CD4-positive, alpha-beta T cell treated with Interleukin-17A for 1 hour (primary cell): ENCODE measurements at places on chromosomes 12 and 14.

DNA sequence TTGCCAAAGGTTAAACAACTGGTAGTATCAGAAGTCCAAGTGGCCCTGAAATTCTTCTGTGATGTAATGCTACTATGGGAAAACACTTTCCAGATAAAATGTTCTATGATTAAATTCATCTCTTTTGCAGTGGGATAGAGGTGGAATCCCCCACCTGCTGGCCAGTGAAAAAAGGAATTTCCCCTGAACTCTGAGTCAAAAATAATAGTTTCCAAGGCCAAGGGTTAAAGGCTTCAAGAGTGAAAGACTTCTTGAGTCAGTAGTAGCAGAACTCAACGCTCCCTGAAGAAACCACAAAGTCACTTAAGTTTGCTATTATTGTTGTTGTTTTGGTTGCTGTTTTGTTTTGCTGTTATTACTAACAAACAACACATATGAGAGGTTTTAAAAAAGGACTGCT lies 330.8 kb downstream of the SOX5 start:
- no peak for DNase-seq

DNA sequence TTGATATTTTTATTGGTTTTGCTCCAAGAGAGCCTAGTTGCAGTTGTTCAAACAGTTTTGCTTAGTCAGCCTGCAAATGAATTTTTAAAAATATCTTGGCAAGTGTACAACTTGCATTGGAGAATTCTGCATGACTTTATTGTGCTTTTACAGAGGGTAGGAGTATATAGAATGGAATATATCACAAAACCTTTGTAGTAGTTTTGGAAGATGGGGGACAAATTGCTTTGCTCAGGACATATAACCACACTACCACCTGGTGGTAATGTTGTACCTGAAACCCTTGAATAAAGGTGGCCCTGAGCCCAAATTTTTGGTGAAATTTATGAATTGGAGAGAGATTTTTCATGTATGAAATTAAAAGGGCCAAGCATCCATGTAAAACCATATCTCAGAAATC lies 645.2 kb downstream of the MED13L start:
- no peak for DNase-seq

GRCh38 chr14:75196064-75196463 lies 19.7 kb upstream of the TMED10 start:
- no peak for DNase-seq

- no peak for DNase-seq
Measured at GRCh38 chr12:42689699-42690098, 100.2 kb upstream of the PRICKLE1 start.

- no peak for DNase-seq
Measured at GRCh38 chr12:64667793-64668192, 57.5 kb downstream of the RASSF3 start.

- DNase-seq: no peak
Measured at GRCh38 chr12:121822393-121823100, 18.7 kb downstream of the SETD1B start.

GRCh38 chr12:103640831-103641230 lies 53.8 kb downstream of the STAB2 start:
- DNase-seq: no peak

DNA sequence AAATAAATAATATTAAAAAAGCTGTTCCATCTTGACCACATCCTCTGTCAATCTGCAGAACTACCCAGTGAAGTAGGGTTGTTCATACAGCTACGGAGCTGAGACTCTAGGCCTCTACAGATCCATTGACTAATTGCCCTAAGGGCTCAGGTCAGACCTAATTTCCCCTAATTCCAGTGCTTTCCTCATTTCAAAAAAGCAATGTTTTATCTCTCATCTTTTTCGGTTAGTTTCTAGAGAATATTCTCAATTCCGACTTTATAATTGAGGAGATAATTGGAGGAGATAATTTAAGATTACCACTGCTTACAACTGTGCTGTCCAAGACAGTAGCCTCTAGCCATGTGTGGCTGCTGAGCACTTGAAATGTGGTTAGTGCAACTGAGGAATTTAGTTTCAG lies 167.1 kb downstream of the KIF21A start:
- DNase-seq: no peak

- DNase-seq: no peak
Measured at GRCh38 chr14:104866451-104867370, 1.6 kb downstream of the CEP170B start.

- no peak for DNase-seq
Measured at GRCh38 chr12:12686925-12687324, 9.1 kb downstream of the GPR19 start.

DNA sequence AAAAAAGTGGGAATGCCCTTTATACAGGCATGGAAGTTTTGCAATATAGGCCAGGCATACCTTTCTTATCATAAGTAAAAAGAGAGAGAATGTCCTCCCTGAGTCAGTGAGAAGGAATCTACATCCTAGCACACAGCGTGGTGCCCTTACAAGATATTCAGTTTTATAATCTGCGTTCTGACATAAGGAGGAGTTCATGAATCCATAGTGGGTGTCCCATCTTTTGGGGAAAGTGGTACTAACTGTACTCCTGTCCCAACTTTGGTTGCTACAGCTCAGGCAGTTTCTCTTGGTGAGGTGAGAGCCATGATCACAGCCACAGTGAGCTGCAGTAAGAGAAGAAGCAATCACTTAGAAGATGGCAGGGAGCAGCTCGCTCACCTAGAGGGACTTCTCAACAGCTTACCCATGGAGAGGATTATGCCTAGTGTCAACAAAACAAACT lies 332.9 kb downstream of the BCAT1 start:
- no peak for DNase-seq

DNA sequence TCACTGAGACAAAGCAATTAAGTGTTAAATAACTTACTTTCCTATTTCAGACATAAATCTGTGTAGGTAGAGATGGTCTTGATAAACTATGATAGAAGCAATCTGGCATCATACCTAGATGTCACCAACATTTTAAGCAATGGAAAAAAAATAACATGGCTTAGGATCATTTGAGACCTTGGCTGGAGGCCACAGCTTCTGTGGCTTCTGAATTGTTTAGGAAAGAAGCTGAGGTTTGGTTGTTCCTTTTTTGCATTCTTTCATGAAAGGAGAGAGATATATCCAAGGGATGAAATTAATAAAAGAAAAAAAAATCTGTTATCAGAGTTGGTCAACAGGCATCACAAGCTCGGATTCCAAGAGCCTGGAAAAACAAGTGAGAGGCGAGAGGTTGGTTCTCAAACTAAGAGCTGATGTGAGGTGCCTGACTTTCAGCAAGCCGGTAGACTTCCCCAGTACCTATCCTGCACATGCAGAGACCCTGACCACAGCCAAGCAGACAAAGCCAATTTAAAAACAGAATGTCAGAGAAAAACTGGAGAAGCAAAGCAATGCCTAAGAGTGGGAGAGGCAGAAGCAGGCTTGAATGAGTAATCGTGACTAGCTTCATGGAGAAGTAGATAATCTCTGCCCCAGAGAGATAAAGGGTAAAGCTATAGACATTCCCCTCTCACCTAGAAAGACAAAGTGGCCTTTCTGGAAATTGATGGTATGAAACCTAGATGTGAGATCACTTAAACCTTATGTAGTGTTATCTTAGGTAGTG lies 43.4 kb upstream of the ST8SIA1 start:
- no peak for DNase-seq

GRCh38 chr12:19967431-19967830 lies 400.9 kb upstream of the PDE3A start:
- DNase-seq: no peak

DNA sequence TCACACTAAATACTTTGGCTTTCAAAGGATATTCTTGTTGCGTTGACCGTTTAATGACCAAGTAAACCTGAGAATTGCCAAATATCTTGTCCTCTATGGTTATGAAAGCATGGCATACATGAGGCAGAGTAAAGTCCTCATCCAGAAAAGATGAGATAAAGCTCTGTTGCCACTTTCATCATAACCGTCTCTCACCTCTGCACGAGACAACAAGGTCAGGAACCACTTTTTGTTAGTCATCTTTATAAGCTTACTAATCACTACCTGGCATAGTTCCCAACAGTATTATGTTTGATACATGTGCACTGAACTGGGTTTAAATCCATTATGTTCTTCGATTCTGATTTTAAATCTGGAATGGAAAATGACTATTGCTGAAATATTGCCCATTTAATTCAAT lies 31.3 kb downstream of the PTPRB start:
- DNase-seq: no peak

DNA sequence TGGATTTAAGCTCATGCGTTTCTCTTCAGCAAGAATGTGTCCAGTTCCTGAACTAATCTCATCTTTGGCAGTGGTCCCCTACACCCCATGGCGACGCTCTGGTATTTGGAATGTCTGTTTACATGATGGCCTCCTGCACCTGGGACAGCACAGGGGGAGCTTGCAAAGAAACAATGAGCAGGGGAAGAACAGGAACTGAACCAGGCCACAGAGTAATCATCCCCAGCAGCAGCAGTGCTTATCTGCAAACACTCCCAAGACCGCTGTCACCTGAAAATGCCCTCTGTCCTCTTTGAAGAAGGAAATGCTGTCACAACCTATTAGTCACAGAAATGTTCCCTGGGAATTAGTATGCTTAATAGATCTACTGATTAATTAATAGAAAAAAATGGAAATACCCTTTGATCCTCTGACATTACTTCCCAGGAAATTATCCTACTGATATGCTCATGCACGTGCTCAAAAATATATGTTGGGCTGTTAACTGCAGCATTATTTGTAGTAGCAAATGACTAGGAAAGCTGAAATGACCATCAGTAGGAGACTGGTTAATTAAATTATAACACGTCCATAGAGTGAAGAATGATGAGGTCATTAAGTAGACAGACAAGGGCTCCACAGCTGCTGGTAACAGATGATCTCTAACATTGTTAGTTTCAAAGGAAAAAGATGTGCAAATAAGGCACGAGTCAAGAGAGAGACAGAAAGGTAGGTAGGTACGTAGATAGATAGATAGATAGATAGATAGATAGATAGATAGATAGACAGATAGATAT lies 279.3 kb upstream of the FLRT2 start:
- DNase-seq: no peak

- DNase-seq: no peak
Measured at GRCh38 chr14:100602621-100603230, 15.5 kb upstream of the BEGAIN start.

DNA sequence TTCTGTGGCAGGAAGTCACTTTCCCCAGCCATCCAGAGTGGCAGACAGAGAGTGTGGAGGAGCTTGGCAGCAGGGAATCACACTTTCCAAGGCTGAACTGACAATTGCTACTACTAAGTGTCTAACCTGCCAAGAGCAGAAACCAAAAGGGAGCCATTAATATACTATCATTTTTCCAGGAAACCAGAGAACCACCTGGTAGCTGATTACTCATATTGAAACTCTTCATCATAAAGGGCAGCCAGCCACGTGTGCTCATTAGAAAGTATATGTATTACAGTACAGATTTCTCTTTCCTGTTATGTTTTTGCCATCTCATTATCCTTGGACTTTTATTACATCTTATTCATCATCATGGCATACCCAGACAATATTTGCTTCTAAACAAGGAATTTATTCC lies 374.9 kb downstream of the GXYLT1 start:
- DNase-seq: no peak

DNA sequence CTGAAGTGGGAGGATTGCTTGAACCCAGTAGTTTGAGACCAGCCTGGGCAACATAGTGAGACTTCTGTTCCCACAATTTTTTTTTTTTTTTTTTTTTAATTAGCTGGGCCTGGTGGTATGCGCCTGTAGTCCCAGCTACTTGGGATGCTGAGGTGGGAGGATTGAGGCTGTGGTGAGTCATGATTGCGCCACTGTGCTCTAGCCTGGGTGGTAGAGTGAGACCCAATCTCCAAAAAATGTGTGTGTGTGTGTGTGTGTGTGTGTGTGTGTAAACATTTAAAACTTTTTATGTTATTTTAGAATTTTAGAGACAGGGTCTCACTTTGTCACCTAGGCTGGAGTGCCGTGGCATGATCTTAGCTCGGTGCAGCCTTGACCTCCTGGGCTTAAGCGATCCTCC lies 6.8 kb downstream of the PPP1R36 start:
- DNase-seq: no peak

- peak; percentile 89 for DNase-seq
Measured at GRCh38 chr12:49336645-49337584, at the start of gene C1QL4. Gene C1QL4 (minus strand): TSS chr12:49337188. CDS start chr12:49336477, 711 bp downstream.

DNA sequence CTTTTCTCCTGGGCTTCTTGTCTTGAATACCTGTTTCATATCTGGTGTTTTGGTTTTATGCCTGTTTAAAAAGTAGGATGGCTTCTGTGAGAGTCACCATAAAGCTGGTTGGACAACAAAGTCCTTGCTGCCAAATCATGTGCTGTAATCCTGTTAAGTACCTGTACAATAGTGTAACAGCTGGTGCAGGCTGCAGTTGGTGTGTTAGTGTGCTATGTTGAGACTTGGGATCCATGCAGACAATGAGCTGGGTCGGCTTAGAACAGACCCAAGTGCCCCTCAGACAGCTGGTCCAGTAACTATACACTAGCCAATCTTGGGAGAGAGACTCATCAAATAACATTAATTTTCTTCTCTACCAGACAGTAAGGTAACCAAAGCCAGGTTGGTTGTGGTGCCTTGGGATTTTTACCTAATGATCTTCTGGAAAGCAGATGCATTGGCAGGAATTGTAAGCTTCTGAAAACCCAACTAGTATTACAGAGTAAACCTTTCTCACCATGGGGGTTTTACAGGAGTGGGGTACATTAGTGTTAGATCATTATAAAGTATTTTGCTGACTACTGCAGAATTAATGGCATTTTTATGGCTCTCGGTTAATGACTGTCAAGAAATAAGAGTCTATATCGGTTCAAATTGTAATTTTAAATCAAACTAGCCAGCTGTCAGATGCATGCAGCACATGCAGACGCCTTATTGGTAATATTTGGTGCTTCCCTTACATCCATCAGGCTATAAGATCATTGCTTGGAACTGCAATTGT lies 231.2 kb downstream of the PDZRN4 start:
- DNase-seq: no peak

DNA sequence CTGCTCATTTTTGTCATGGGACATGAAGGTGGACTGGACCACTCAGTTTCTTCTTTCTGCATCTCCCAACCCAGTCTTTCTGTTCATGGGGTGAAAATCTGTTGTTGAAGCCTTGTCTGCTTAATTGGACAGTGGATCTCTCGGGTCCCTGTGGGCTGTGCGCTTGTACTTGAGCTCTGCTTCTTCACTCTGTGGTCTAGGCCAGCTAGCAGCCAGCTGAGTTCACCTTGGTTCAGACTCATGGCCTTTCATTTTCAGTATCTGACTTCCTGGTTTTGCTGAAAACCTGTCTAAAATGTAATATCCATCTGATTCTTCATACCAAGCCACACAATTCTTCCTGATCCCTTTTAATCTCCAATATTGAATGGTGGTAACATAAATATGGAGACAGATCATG lies 117.2 kb downstream of the LRRK2 start:
- DNase-seq: no peak

DNA sequence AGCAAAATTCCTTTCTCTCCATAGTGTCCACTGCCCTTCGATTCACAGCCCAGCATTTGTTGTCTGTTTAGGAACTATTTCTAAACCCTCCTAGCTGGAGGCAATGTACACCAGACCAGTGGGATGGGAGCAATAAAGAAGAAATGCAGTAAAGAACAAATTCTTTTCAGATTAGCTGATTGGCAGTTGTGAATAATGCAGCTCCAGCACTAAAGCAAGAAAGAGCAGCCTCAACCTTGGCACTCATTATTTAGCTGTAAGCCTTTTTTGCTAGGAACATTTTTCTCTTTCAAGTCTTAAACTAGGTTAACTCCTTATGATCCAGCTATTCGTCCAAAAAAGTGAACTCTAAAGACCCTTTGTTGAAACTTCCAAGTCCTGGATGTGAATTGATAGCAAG lies 580.5 kb upstream of the STXBP6 start:
- no peak for DNase-seq

GRCh38 chr12:92466391-92467305 lies 236.1 kb upstream of the PLEKHG7 start:
- no peak for DNase-seq
